ENCODE measurements at places on chromosomes 5 and 9.

GRCh38 chr5:132364319-132364718 lies 5.2 kb upstream of the SLC22A5 start:
- DNase-seq: no peak

DNA sequence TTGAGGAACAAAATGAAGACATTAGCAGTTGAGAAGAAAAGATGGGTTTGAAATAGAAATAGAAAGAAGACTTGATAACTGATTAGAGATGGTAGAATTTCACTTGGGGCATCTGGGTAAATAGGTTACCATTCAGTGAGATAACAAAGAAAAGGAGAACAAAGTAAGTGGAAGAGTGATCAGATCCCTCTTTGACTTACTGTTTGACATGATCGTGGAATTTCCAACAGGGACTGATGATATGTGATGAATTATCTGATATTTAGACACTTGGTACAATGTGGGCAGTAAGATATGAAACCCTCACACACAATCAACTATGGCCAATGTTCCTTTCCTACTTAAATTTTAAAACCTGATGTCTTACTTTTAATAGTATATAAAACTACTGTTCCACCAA lies 70.1 kb upstream of the STARD4 start:
- DNase-seq: no peak

GRCh38 chr5:27906481-27906880 lies 868.1 kb upstream of the CDH9 start:
- no peak for DNase-seq

- no peak for DNase-seq
Measured at GRCh38 chr9:5988265-5988664, 27.2 kb downstream of the RANBP6 start.

DNA sequence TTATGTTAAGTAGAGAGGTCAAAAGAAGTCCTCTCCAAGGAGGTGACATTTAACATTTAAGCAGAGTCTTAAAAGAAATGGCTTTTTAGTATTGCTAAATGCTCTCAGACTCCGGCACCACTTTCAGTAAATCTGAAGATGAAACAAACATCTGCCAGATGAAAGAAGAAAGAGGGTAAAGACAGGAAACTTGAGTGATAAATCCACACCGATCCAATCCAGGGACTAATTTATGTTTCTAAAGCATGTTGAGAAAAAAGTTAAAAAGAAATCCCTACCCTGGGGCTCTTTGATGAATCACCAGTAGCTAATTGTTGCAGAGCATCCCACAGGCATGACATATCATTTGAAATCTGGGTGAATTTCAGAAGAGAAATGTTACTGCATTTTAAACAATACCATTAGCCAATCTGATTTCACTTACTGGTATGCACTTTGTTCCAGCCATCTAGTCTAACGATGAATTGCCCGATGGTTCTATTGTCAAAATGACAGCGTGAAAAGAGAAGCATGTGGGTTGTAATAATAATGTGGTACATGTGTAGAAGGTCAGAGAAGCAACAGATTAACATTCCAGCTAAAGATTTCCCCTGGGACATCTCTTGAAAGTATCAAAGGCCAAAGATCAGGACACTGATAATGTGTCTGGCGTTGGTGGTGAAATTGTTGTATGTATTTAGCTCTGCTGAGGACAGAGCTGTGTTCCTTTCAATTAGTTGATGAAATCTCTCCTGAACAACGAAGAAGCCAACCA lies 485.7 kb downstream of the CSNK1G3 start:
- no peak for DNase-seq

- no peak for DNase-seq
Measured at GRCh38 chr9:4137681-4138099, 162.2 kb downstream of the GLIS3 start.
